Foreskin fibroblast (primary cell): ENCODE measurements at places on chromosomes 12 and 14.

- no peak for DNase-seq
Observed at GRCh38 chr12:26566186-26566585, 266.8 kb downstream of the ITPR2 start.

DNA sequence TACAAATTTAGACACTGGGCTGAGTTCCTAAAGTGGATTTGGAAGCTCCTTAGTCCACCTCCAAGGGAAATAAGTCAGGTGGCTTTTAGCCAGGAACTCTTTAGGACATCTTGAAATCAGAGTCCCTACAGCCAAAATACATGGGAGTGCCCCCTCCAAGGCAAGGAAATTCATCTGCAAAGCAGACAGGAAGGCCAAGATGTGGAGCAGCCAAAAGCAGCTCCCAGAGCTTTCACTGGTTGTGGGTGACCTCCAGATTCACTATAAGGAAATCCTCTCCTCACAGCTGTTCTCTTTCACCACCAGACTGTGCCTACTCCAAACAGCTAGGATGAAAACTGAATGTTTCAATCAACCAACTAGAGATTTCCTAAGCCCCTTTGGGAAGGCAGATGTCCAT lies 6.6 kb downstream of the TTC9 start:
- DNase-seq = no peak

- peak; percentile 74 for DNase-seq
Observed at GRCh38 chr14:25056688-25057078, 6.7 kb upstream of the STXBP6 start.

DNA sequence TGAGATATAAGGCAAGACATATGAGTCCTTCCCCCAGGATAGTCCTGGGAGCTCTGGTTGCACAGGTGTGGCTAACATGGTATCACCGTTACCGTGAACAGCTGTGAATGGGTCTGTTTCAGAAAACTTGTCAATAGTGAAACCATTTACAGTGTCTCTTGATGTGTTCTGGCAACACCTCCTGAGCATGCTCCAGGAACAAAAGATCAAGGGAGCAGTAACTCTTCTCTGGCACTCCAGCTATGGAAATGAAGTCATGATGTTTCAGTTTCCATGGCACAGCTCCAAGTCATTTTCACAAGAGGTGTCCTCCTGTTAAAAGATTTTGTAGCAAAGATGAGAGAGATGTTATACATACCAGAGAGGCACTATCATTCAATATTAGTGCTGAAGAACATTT lies 253.7 kb downstream of the SNAPC1 start:
- DNase-seq = peak; percentile 75

DNA sequence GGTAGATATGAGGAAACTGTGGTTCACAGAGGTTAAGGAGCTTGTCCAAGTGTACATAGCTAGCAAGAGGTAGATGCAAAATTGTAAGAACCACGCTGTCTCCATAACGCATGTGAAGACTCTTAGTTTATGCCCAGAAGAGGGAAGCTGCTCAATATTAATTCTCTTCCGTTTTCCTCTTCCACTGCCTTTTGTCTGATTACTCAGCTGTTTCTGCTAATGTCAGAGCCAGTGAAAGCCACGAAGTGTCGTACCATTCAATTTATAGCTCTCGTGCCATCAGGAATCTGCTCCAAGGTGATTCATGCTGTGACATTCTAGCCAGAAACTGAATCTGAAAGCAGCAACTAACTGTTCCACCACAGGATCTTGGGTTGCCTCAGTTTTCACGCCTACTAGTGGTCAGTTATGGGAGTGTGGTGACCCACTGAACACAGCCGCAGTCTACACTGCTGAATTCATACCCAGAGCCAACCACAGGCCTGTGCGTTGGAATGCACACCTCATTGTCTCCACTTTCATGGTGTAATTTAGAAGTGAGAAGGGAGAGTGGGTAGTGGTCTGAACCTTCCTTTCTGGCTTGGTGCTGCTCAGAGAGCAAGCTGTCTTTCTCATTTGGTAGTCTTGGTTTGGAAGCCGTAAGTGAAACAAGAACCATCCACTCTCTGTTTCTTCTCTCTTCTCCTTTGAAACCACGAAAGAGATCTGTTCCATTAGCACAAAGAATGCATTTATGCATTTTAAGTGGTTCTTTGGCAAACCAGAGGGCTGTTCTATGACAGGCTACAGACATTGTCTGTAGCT lies 74.2 kb upstream of the NAP1L1 start:
- DNase-seq = peak; percentile 81

DNA sequence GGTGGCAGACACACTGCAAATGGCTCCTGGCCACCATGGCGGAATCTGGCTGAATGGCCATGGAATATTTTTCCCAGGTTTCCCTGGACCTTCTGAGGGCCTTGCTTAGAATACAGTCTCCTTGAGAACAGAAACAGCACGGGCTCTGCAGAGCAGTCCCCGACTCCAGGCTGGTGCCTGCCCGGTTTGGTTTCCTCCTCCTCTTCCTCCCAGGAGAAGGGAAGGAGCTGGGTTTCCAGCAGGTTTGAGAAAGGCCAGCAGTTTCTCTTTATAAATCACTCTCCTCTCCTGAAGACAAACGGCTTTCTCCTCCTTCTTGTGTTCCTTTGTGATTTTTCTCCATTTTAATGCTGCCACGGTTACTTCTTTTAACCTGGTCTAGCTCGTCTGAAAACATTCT lies 106.8 kb upstream of the RFLNA start:
- DNase-seq = no peak

- DNase-seq = no peak
Observed at GRCh38 chr14:46344327-46344937, 307.1 kb downstream of the RPL10L start.

DNA sequence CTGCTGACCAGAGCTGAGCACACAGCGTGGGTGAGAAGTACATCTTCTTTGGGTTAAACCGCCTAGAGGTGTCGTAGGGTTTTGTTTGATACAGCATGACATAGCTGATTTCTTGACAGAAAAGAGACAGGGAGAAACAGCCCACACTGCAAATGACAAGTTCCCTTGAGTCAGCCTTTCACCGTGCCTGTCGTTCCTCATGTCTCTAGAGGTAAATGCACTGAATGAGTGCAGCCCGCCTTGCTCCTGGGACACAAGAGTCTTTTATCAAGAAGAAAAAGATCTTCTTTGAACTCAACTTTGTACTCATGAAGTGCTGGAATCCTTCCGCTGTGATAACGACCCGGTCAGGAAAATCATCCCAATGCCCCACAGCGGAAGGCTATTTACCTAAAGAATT lies 77.6 kb downstream of the TMEM132D start:
- DNase-seq = no peak

- no peak for DNase-seq
Observed at GRCh38 chr12:93256256-93256969, 121.3 kb upstream of the NUDT4 start.

DNA sequence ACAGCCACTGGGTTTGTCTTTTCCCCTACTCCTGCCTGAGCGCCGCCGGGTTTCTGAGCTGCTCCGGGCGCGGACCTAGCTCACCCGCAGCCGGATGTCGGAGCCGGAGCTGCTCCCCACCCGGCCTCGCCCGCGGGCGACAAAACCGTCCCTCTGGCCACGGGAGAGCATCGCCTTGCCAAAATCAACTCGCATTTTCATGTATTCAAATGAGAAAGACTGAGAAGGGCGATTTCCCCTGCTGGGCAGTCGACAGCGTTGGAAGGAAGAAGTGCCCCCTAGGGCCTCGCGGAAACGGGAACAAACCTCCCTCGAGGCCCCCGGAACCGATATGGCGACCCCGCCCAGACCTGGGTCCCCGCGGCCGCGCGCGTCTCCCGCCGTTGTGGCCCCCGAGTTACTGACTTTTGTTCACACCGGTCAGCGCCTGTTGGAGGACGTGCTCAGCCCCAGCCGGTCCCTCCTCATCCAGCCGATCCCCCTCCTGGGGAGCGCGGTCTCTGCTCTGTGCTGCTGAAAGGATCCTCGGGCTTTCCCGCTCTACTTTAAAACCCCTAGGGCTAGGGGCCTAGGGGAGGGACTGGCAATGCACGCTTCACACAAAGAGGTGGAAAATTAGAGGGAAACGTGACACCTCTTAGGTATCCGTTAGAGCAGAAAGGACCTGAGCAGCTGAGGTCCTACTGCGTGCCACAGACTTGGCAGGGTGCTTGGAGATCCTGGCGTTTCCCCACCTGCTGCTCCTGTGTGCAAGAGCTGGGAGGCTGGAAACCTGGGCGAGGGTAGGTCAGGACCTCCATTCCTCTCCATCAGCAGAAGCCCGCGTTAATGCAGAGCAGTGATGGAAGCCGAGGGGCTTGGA lies 4.3 kb downstream of the TTC6 start:
- no peak for DNase-seq

DNA sequence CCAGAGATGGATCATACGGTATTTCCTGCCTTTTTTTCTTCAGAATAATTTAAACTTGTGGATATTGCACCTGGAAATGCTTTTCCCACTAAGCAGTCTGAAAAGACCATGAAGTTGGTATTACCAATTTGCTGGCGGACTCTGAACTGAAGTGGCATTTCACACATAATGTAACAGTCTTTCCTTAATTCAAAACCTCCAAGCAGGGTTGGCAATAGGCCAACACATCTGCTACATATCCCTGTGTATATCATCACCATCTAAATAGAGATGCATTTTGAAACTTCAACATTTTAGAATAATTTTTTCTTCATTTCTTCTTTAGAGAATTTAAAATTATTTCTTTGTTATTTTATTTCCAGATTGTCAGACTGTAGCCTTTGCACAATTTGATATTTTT lies 100.5 kb downstream of the TSPAN8 start:
- DNase-seq = peak; percentile 52

GRCh38 chr12:32034045-32034444 lies 72.6 kb upstream of the BICD1 start:
- no peak for DNase-seq

- no peak for DNase-seq
Observed at GRCh38 chr14:101233021-101233366, 328.3 kb upstream of the DIO3 start.
